ENCODE measurements at places on chromosomes 1 and 21. TPM values are rescaled to one million over a fixed set of nuclear protein-coding genes. Genes with fewer than 3 reads are reported as not detected.

DNA sequence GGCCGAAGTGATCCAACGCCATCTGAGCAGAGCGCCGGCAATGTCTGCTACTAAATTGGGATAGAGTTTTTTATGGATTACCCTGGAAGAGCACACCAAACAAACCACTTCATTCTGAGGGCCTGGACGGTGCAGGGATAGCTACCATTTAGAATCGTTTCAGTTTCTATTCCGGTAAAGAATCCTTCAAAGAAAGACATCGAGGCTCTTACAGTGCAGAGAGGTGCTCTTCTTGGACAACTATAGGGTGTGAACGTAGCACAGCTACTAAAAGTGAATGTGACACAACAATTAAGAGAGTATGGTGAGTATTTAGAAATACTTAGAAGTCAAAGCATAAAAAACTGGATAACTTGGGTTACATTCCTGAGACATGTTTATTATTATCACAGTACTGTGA lies 16.1 kb downstream of the HIVEP3 start:
- H3K4me1 ChIP-seq, result peaks cover 67% of the 10 kb centered on the region
- H3K36me3 ChIP-seq, result peaks cover 3% of the 10 kb centered on the region
- H3K27me3 ChIP-seq, result no peaks in the 10 kb centered on the region

DNA sequence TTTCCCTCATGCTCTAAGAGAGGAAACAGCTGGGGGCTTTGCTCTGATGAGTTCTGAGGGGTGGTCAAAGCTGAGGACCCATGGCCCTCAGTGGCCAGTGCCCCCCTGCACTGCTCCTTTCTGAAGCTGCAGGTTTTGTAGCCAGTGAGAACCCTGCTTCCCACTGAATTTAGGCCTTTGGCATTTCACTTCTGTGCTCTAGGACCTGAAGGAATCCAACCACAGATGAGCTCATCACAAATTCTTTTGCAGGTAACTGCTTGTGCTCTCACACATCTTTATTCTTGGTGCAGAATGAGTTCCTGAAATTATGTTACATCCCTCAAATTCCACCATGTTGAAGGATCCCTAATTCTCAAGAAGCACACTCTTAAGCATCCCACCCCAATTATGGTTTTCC lies 248.7 kb upstream of the IRF2BP2 start:
- no peak overlapping the region for H3K27ac ChIP-seq
- no peak overlapping the region for H3K4me3 ChIP-seq
- H3K36me3 ChIP-seq, result no peaks in the 10 kb centered on the region
- no peak for DNase-seq
- H3K4me1 ChIP-seq, result peaks cover 15% of the 10 kb centered on the region

- no peaks in the 10 kb centered on the region for H3K36me3 ChIP-seq
- peaks cover 3% of the 10 kb centered on the region for H3K4me1 ChIP-seq
- H3K27me3 ChIP-seq, result peaks cover 11% of the 10 kb centered on the region
- no peak overlapping the region for H3K27ac ChIP-seq
These were observed 44.0 kb upstream of the DISP3 start for GRCh38 chr1:11434926-11435325.

GRCh38 chr1:29180497-29181412 lies 945 bp downstream of the SRSF4 start:
- H3K27me3 ChIP-seq, result no peaks in the 10 kb centered on the region
- peak overlapping the region; percentile 96 for H3K4me3 ChIP-seq
- H3K27ac ChIP-seq, result peak overlapping the region; percentile 97

DNA sequence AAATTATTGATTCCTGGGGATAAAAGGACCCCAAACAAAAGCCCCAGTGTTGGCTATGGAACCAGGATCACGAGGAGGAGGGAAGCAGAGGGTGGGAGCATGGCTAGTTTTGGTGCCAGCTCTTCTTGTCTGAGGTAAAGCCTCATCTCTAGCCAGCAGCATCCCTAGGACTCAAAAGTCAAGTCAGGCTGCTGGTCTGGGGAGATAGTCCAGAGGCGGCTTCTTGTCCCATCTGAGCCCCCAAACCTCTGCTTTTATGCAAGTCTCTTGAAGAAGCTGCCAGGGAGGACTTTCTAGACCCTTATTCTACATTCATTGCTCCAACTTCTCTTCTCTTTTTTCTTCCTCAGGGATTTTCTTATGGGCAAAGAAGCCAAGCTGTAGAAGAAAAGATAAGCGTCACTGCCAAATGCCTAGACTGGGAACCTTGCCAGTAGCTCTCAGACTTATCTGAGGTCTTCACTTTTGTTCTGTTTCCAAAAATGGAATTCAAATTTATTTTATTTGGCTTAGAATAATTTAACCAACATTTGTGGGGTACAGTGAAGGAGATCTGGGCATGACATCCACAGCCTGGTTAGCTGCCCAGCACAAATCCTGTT lies 6.9 kb upstream of the ANKRD35 start:
- no peak overlapping the region for H3K27ac ChIP-seq
- H3K27me3 ChIP-seq, result no peaks in the 10 kb centered on the region
- no peak for DNase-seq
- H3K4me1 ChIP-seq, result no peaks in the 10 kb centered on the region
- no peak overlapping the region for H3K4me3 ChIP-seq
- no peaks in the 10 kb centered on the region for H3K36me3 ChIP-seq

- no peak for DNase-seq
- no peak within 1 kb of the TSS for H3K27ac ChIP-seq
- H3K4me3 ChIP-seq, result no peak within 1 kb of the TSS
- no peaks in the 10 kb centered on the region for H3K36me3 ChIP-seq
These were observed at the start of gene FYB2 for GRCh38 chr1:56819387-56819899. Gene FYB2, minus strand, starts transcription at chr1:56819404. Its CDS starts 114 bp downstream, at chr1:56819290.

- no peaks in the 10 kb centered on the region for H3K27me3 ChIP-seq
- H3K27ac ChIP-seq, result no peak overlapping the region
- no peak for DNase-seq
- peaks cover 11% of the 10 kb centered on the region for H3K4me1 ChIP-seq
- peaks cover 2% of the 10 kb centered on the region for H3K36me3 ChIP-seq
These were observed 75.2 kb downstream of the MPZL1 start for GRCh38 chr1:167797015-167797414.

DNA sequence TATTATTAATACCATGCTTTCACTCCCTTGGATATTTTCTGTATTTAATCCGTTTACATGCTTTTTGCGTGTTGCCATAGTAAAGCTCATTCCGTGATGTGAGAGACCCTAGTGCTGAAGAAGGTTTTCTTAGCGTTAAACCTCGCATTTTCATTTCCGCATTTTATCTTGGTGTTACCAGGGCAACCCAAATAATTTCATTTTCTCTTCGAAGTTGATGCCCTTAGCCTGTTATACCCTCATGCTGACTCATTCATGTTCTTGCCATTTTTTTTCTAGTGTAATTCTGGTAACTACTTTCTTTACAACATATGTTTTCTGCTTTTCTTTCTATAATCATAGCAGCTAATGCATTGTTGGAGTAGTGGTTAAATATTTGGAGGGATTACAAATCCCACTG lies 37.2 kb downstream of the LRRC8C start:
- H3K4me1 ChIP-seq, result peaks cover 76% of the 10 kb centered on the region
- peak overlapping the region; percentile 17 for H3K27ac ChIP-seq
- H3K4me3 ChIP-seq, result peak overlapping the region; percentile 14

GRCh38 chr1:1911350-1912041 lies 3.6 kb upstream of the CALML6 start:
- H3K27ac ChIP-seq, result no peak overlapping the region
- no peak for DNase-seq
- peaks cover 3% of the 10 kb centered on the region for H3K27me3 ChIP-seq
- H3K4me1 ChIP-seq, result peaks cover 16% of the 10 kb centered on the region
- no peak overlapping the region for H3K4me3 ChIP-seq

DNA sequence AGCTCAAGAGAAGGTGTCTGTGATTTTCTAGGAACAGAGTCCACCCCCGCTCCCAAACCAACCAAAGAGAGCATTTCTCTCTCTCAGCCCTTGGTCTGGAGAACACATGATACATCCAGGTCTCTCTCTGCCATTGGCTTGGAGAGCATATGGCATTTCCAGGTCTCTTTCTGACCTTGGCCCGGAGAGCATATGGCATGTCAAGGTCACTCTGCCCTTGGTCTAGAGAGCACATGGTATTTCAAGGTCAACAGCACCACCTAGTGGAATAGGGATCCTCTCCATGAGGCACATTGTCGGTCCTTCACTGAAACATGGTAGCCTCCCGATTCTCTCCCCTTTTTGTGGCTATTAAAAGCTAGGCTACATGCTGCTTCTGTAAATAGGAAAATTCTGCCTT lies 437.7 kb upstream of the OLFM3 start:
- H3K27ac ChIP-seq, result no peak overlapping the region
- H3K4me3 ChIP-seq, result no peak overlapping the region
- no peaks in the 10 kb centered on the region for H3K27me3 ChIP-seq
- peak; percentile 20 for DNase-seq

- no peaks in the 10 kb centered on the region for H3K4me1 ChIP-seq
- no peak overlapping the region for H3K27ac ChIP-seq
- H3K36me3 ChIP-seq, result no peaks in the 10 kb centered on the region
- H3K4me3 ChIP-seq, result no peak overlapping the region
These were observed 100.3 kb downstream of the BEND5 start for GRCh38 chr1:48676376-48676775.

DNA sequence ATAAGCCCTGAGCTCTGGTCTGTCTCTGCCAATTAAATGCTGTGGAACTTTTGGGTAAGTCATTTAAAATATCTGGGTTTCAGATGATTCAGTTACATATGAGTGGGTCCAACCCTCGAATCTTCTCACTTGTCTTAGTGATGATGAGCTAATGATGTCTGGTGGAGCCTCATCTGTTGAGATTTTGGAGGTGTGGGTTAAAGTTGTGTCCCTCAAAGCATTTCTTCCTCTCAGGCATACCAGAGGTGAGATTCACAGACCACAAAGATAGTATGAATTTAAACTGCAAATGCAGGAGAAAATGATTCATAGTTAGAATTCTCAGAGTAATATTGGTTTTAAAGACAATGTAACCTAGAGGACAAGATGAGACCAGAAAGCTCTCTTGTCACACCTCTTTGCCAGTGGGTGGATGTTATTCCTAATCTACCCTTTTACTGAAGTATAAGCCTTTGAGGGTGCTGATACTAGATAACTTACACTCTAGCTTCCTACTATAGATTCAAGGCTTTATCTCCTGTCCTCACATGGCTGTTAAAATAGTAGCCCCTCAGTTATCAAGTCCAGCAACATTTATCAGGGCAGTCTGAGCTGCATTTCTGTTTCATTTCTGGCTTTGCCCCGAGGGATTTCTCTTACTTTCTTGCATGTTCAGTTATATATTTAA lies 90.7 kb downstream of the MT1HL1 start:
- no peak for DNase-seq
- no peaks in the 10 kb centered on the region for H3K4me1 ChIP-seq
- H3K27ac ChIP-seq, result no peak overlapping the region
- no peaks in the 10 kb centered on the region for H3K36me3 ChIP-seq
- no peaks in the 10 kb centered on the region for H3K27me3 ChIP-seq

DNA sequence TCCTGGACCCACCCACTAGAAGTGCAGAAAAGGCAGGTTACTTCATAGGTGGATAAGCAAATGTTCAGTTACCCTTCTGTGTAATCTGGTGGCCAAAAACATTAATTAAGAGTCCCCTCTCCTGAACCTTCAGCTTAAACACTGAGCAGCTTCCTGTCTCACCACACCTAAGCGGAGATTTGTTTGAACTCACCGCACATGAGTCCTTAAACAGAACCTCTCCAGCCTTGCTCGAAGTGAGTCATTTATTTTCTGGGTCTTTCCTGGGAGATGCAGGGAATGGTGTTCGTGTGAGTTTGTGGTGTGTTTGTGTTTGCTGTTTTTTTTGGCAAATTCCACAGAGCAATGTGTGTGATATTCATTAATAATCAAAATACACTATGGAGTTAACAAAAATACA lies 7.6 kb upstream of the FNBP1L start:
- peaks cover 31% of the 10 kb centered on the region for H3K27me3 ChIP-seq
- H3K4me1 ChIP-seq, result no peaks in the 10 kb centered on the region
- H3K27ac ChIP-seq, result no peak overlapping the region
- no peaks in the 10 kb centered on the region for H3K36me3 ChIP-seq

DNA sequence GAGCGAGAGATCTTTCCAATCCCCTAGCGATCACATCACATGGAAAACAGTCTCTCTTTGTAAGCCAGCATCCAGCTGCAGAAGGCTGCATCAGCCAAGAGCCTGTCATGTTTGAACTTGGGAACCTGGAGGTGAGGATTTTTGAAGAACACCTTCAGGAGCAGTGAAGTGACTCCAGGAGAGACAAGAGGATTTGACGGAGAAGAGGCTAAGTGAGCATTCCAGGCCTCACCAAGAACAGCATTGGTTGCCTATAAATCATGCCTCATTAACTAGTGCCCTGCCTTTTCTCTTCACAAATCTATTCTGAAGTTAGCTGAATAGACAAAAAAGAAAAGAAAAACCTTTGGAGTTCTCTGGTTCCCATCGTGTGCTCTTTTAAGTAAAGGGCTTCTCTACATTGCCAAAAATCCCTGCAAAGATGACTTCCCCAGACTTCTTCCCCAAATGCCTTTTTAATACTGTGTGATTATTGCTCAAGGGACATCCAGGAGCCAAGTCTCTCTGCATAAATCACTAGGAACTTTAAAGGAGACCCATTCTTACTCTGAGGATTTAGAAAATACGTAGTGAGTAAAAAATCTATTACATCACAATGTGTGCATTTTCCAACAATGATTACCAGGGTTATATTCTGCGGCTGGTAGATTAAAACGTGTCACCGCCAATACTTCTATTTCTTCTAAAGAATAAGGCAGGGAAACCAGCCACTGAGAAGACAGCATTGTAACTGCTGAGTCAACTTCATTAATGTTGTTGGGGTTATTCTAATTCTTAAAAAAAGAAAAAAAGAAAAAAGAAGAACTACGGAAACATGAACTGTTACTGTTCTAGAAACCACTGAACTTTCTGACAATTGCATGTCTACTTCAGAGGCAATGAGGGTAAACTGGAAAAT lies 95.2 kb downstream of the KIF14 start:
- no peaks in the 10 kb centered on the region for H3K27me3 ChIP-seq
- no peaks in the 10 kb centered on the region for H3K36me3 ChIP-seq
- no peak overlapping the region for H3K27ac ChIP-seq
- peaks cover 10% of the 10 kb centered on the region for H3K4me1 ChIP-seq

DNA sequence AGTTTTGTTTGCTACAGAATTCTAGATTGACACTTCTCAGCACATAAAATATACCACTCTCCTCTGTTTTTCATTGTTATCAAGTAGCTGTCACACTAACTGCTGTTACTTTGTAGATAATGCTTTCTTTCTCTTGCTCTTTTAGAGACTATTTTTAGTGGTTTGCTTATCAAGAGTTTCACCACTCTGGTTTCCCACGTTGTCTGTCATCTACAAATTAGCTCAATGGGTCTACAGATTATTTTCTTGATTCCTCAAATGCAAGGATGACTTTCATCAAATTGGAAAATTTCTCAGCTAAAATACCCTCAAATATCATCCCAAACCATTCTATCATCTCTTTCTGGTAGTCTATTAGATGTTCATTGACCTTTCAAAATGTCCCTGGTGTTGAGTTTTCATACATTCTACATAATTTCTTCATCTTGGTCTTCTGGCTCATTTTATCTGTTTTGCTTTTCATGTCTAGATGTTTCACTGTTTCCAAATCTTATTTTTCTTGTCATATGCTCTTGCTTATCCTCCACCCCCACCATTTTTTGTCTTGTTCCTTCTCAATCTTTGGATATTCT lies 122.5 kb downstream of the TRIM33 start:
- no peaks in the 10 kb centered on the region for H3K27me3 ChIP-seq
- peaks cover 32% of the 10 kb centered on the region for H3K36me3 ChIP-seq
- no peaks in the 10 kb centered on the region for H3K4me1 ChIP-seq
- DNase-seq, result no peak
- H3K27ac ChIP-seq, result no peak overlapping the region

GRCh38 chr1:67789551-67789950 lies 43.7 kb downstream of the GNG12 start:
- no peak overlapping the region for H3K27ac ChIP-seq
- H3K27me3 ChIP-seq, result peaks cover 11% of the 10 kb centered on the region
- DNase-seq, result no peak
- H3K4me3 ChIP-seq, result no peak overlapping the region

Gene KRTAP13-2
- not detected for total RNA-seq

Gene C1orf87
- not detected for total RNA-seq

Gene TRIM46
- 14.6 TPM for total RNA-seq

Gene CD164L2
- not detected for total RNA-seq

Gene ANGPTL7
- not detected for total RNA-seq

Gene ESPN
- 1.0 TPM for total RNA-seq

Gene PRR9
- total RNA-seq, result not detected

Gene SPRR2F
- total RNA-seq, result not detected
